ENCODE measurements at places on chromosomes 6 and 20.
A peak's percentile ranks its signal among the peaks of the same experiment; 100 is the strongest.

- DNase-seq = no peak
Measured at GRCh38 chr6:34233867-34234266, 2.8 kb upstream of the HMGA1 start.

- no peak for DNase-seq
Measured at GRCh38 chr6:89066940-89067646, 13.5 kb upstream of the PNRC1 start.

GRCh38 chr6:154872542-154873114 lies 122.5 kb upstream of the TIAM2 start:
- DNase-seq = no peak

- no peak for DNase-seq
Measured at GRCh38 chr20:48680650-48681049, 147.1 kb downstream of the PREX1 start.

DNA sequence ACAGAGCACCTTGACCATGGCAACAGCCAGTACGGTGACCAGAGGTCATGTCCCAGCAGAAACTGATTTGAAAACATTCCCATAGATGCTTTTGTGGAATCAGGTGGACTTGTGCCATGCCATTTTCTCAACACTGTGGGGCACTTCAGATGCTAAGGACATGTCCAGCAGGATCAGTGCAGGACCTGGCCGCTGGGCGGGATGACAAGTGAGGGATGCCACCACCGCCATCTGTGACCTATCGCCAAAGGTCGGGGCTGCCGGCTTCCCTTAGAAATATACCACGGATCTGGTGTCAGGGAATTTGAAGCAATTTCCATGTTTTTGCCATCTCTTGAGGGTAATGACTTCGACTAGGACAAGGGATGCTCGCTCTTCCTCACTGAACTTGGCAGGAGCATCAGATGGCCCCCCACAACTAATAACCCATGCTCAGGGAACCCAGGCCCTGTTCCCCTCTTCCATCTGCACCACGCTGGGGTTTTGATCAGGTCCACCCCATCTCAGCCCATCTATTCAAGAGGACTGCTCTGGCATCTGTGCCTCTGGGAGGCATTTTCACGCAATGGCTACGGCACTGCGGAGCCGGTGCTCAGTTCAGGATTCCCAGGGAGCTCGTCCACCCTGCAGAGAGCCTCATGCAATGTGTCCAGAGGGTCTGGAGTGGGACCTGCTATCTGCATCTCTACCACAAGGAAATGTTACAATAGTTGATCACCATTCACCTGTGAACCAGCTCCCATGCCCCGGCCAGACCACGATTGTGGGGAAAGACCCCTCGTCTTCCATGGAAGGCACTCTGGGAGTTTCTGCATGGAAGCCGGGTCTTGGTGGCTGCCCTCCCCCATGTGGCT lies 302.6 kb downstream of the TAF4 start:
- DNase-seq = no peak

DNA sequence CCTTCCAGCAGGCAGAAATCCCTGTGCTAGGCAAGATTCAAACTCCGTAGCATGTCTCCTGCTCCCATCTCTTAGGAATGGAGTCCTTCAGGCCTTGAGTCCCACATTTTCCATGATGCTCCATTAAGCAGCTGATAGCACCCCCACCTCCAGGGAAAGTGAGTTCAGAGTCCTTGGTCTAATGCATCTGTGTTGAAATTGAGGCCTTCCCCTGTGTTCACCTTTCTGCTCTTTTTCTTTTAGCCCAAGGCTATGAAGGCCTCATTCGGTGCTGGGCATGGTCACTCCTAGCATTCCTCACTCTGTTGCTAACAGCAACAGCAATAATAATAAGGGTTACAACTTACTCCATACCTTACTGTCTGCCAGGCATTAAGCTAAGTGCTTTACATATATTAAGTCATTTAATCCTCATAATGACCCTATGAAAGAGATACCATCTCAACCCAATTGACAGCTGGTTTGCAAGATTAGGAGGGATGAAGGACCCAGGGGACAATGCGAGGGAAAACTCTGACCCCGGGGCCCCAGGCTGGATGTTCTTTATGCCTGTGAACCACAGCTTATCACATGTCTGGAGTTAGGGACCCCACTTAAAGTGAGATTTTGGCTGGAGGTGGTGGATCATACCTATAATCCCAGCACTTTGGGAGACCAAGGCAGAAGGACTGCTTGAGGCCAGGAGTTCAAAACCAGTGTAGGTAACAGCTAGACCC lies 17.5 kb upstream of the PANK2 start:
- no peak for DNase-seq

- no peak for DNase-seq
Measured at GRCh38 chr20:16926626-16927430, 178.7 kb downstream of the OTOR start.

- DNase-seq = no peak
Measured at GRCh38 chr6:46058951-46059350, 43.3 kb upstream of the CLIC5 start.

- DNase-seq = no peak
Measured at GRCh38 chr6:5087389-5087788, 2.2 kb downstream of the PPP1R3G start.

DNA sequence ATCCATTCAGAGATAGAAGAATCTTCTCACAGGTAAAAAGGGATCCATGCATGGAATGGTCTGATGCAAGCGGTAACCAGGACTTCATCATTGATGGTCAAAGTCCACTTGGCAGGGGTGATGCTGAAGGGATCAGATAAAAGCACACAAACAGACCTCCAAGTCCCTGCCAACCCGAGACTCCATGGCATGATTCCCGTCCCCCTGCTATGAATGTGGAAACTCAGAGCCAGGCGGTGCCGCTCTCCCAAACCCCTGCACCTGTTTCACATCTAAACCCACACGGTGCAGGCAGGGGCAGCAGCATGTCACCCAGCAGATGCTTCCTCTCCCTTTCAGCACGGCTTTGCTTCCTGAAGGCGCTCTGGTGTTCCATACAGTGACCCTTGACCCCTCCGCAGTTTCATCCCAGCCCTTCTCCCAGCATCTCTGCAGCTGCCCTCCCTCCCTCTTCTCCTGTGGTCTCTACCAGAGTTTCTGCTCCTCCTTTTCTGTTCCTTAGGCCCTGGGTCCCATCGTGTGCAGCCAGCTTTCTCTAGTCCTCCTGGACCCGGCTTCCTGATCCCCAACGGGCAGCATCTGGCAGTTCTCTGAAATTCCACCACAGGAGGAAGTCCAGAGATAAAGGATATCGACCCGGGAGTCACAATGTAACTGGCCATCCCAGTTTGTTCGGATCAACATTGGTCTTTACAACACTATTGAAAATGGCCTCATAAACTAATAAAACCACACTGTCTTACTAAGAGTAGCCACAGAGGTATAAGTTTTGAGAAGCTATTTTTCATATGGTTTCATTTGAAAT lies 235.0 kb downstream of the TTLL2 start:
- DNase-seq = peak; percentile 71

GRCh38 chr6:25324066-25324762 lies 45.0 kb downstream of the CARMIL1 start:
- DNase-seq = no peak

DNA sequence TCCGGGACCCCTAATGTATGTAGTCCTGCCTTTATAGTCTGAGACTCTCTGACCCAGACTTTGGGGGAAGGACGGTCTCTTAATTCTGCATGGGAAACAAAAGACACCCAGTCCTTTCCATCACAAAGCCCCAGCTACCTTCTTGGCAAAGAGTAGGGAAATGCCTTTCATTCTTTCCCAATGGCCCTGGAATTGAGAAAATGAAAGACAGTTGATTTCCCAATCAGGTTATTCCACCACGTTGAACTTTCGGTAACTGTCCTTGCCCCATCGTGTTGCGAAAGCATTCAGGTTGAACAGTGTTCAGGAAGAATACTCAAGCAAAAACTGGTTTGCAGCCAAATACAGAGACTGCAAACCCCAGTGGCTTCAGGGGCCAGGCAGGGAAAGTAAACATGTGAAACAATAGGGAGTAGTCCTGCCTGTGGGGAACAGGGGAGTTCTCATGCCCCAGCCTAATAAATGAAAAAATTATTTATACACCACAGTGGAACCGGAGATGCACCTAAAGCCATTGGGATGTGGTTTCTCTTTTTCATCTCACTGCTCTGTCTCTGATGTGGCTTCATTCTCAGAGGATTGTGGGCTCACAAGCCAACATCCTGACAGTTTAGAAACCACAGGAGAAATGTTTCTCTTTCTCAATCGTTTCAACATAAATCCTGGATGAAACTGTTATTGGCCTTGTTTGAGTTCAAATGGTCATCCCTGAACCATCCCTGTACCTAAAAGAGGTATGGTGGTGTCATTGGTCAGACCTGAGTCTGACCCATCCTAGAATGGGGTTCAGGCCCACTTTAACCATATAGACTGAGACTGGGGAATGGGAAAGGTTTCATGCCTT lies 44.2 kb upstream of the SLC9A8 start:
- DNase-seq = peak; percentile 53

DNA sequence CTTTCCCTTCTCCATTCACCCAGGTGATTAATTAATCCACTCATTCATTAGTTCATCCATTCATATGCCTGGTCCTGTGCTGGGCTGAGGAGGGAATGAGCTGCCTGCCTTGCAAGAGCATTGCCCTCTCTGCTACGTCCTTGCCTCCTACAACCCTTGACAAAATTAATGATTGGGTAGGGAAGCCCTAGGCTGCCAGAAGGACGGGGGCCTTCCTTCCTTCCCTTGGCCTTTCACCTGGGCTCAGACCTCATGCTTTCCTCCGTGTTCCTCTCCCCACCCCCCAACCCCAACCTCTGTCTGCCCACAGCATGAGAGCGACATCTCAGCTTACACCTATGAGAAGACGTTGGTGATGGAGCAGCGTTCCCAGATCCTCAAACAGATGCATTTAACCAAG lies 25.6 kb downstream of the SLC12A5 start:
- no peak for DNase-seq

DNA sequence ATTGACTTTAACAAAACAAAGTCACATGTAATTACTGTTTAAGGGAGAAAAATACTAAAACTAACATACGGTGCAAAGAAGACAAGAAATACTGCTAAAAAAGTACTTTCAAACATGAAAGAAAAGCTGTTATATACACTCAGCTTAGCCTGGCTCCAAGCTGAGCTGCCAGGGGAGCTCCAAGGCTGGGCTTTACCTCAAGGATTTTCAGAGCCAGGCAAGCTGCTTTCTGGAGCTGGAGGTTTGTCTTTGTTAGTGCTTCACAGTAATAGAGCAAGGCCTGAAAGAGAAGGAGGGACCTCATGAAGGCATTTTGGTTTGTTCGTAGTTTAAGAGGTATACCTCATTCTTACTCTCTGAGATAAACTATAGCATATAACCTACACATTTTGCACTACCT lies 19.6 kb upstream of the ARMH2 start:
- no peak for DNase-seq

DNA sequence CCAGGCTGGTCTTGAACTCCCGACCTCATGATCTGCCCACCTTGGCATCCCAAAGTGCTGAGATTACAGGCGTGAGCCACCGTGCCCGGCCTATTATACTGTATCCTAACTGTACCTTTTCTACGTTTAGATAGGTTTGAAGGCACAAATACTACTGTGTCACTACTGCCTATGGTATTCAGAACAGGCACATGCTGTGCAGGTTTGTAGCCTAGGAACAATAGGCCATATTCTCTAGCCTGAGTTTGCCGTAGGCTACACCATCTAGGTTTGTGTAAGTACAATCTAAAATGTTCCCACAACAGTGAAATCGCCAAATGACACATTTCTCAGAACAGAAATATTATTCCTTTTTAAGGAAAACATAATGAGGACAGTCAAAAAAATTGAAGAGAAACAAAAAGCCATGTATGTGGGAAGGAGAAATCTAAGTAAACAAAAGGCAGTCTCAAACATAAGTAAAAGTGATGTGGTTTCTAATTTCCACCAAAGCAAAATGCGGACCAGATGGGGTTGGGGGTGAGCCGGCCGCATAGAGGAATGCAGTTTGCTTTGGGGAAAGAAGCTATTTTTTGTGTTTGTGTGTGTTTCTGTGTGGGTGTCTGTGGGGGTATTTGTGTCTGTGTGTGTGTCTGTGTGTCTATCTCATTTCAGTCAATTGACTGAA lies 192.6 kb upstream of the SALL4 start:
- DNase-seq = no peak

DNA sequence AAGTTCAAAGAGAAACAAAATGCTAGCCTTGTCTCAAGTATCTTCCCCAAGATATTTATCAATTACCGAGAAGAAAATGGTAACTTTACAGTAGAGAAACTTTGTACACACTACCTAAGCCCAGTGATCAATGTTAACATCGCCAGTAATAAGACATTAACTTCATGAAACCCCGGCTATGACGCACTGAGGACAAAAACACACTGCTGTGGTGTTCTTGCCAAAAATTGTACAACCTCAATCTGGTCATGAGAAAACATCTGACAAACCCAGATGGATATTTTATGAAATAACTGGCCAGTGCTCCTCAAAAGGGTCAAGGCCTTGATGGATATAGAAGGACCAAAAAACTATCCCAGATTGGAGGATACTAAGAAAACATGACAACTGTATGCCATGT lies 85.5 kb upstream of the DTNBP1 start:
- no peak for DNase-seq

GRCh38 chr20:53346335-53346648 lies 247.3 kb downstream of the ZNF217 start:
- no peak for DNase-seq

GRCh38 chr6:139080255-139080920 lies 51.8 kb downstream of the ABRACL start:
- DNase-seq = no peak

GRCh38 chr6:71588490-71588889 lies 297.9 kb upstream of the RIMS1 start:
- DNase-seq = no peak

DNA sequence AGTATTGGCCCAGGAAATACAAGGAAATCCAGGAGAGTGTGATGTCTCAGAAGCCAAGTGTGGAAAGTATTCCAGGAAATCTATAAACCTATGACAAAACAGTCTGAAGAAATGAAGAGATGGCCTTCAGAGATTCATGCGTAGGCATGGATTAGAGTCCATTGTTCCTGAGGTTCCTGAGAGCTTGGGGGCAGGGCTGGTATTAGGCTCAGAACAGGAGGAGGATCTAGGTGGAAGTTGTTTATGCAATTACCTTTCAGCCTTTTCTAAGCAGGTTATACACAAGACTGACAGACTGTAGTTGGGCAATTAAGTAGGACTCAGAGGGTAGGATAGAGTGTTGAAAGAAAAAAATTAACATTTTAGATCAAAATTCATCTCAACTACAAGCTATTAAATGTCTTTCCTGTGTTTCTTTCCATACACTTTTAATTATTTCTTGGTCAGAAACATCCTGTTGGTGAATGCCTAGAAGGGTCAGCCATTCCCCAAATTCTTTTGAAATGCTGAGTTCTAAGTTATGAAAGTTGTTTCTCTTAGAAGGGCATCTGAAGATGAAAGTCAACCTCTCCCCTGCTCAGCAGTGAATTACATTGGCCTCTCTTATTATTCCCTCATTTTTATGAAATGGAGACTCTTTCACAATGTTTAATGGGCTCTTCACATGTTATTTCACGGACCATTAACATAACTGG lies 201.2 kb upstream of the MYLIP start:
- DNase-seq = no peak

DNA sequence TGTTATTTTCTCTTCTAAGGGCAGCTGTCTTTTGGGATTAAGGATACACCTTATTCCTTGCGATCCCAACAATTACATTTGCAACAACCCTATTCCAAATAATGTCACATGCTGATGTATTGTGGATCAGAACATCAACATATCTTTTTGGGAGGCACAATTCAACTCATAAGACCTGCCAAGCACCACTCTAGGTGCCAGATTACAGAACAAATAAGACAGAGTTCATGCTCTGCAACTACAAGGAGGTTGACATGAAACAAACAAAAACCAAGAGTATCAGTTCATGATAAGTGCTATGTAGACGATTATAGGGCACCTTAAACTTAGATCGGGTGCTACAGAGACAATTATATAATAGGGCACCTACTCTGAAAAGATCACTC lies 203.2 kb upstream of the SGK1 start:
- DNase-seq = no peak

Data from LoVo (cell line).